ENCODE measurements at places on chromosomes 1 and 21.

- DNase-seq: no peak
Measured at GRCh38 chr1:59561796-59562195, 253.0 kb upstream of the HOOK1 start.

DNA sequence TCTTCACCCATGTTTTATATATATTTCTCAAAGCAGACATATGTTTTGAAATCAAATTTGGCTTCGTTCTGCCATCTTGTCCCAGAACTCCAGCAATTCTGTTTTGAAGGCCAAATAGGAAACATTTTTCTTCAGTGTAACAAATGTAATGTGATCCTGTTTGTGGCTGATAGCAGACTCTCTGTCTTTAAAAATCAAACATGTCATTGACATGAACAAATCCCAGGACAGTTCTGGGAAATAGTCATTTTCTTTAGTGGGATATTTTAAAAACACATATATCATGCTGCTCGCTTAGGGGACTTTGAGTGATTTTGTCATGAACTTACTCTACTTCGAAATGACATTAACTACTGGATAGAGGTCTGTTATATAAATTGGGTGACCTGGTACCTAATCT is 51.4 kb downstream of the HMCN1 start:
- no peak for DNase-seq

DNA sequence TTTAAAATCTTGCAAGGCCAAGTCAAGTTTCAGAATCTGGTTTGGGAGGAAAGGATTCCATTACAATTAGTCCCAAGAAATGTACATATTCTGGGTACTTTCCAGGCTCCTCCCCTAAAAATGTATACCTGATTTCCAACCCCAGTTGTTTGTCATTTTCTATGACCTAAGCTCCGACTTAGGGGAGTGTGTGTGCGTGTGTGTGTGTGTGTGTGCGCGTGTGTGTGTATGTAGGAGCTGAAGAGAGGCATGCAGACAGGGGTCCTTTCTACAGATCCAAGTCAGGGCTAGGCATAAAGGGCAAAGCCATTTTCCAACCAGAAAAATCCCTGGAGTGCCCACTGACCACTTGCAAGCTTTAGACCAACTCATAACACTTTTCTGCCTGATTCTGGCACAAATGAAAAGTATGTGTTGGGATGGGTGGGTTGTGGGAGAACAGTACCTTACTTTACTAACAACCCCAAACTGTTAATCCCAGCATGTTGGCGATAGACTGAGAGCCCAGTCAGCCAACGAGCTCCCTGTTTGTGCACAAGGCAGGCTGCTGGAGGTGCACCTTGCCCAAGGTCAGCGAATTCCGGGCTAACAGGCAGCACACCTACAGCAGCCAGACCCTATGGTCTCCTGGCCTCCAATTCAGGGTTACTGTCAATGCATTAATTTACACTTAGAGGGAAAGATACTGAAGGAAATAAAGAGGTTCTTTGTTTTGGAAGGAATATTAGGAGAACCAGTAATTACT is 1.7 kb downstream of the TRABD2B start:
- no peak for DNase-seq

- DNase-seq: no peak
Measured at GRCh38 chr21:39346671-39347331, 2.1 kb downstream of the HMGN1 start.

DNA sequence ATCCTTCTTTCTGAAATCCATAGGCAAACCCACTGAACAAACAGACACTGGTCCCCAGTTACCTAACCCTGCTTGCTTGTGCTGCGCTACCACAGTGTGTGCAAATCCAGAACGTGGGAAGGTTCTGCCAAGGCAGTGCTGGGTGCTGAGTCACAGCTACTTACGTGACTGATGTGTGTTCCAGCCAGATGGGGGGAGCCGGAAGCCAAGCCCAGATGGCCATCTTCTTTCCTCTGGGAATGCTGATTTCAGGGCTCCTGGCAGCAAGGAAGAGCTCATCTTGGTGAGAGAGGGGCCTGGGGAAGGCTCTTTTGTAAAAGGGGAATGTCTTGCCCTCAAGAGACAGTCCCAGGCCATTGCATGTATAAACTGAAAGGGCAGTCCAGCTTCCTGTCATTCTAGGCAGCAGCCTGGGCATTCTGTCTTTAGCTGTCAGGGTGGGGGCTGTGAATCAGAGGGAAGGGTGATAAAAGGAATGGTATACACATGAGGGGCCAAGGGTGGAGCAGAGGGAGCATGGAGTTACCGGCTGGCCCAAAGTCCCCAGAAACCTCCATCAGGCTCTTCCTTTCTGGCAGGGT is 54.1 kb downstream of the CD46 start:
- no peak for DNase-seq

DNA sequence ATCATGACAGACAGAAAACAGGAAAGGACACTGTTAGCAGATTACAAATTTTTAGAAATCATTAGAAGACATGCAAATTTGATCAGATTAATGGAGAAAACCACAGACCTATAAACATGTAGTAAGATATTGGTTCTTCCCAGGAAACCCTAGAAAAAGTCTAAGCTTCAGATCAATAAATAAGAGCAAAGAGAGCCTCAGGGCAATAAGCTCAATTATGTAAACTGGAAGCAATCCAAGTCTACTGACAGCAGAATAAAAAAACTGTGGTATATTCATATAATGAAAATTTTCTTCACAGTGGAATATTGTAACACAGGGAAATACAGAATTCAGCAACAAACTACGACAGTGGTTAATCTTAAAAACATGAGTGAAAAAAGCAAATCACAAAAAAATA is 36.3 kb downstream of the NRDC start:
- no peak for DNase-seq

- no peak for DNase-seq
Measured at GRCh38 chr1:112264553-112264952, 131.5 kb upstream of the CTTNBP2NL start.

DNA sequence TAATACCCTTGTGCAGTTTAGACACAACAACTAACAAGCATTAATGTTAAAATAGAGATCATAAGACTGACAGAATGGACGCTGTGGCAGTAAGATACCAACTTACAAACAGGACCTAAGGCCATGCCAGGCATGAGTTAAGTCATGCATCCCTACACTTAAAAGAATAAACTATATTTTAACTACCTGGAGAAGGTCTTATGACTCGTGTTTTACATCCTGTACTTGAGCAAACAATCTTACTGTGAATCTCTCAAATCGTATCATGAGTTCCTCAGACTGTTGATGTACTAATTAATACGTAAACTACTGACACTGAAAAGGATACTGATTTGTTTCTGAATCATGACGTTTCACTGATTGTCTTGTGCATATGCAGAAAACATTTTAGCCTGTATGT is 2.0 kb upstream of the RSPH1 start:
- no peak for DNase-seq

DNA sequence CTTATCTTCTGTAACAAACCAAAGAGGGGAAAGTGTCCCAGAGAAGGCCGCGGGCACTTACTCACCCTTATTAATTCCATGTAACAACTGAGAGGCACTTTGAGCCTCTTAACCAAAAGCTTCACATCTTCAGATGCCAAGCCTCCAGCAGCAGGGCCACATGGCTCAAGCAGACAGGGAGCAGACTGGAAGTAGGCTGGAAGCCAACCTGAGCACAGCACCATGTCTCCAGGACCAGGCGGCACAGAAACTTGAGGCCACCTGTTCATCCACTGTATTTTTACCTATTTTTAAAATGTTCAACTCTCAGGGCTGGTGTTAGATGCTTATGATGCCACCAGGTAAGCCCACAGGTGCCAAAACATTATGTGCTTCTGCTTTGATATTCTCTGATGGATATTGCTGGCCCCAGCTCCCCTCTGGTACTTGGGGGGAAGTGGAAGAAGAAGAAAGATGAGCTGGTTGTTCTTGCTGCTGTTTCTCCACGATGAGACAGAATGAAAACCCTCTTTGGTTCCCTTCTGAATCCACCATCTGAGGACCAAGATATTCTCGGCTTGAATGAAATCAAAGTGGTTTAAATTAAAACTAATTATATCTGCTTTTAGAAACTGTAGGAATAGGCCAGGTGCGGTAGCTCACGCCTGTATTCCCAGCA is 30.6 kb upstream of the SDE2 start:
- no peak for DNase-seq

GRCh38 chr21:25657140-25657539 is 18.1 kb downstream of the JAM2 start:
- DNase-seq: no peak

DNA sequence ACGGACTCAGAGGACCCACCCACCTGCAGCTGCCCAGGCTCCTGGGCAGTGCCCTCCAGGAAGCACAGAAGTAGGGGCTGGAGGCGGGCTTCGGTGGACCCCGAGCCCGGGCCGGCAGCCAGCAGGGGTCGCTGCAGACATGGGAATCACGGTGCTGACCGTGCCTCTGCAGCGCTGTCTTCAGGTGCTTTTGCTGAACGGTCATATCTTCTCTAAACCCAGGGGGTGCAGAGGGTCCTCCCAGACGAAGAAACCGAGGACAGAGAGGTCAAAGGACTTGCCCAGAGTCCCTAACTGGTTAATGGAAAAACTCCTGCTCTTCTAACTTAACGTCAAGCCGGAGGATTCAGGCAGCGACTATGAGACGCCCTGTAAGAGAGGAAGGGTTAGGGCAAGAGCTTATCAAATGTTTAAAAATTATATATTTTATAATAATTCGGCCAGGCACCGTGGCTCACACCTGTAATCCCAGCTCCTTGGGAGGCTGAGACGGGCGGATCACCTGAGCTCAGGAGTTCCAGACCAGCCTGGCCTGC is 21.5 kb upstream of the LEFTY2 start:
- DNase-seq: peak; percentile 29

DNA sequence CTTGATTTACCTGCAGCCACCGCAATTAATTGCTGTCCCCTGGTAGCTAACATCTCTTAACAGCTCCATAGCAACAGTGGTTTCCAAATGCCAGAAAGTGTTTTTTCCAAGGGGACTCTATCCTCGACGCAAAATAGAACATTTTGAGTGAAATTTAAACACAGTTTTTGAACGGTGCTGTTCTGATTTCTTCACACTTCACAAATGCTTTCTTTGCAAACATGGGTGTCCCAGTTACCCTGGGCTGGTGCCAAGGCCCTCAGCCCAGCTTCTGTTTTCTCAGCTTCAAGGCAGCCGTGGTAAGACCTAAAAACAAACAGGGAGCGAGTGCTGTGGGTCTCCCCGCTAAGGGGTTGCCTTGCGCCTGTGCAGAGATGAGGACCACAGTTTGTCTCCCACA is 147.3 kb upstream of the VAMP3 start:
- DNase-seq: no peak

GRCh38 chr1:45303520-45304310 is 23.0 kb upstream of the HPDL start:
- peak; percentile 97 for DNase-seq

DNA sequence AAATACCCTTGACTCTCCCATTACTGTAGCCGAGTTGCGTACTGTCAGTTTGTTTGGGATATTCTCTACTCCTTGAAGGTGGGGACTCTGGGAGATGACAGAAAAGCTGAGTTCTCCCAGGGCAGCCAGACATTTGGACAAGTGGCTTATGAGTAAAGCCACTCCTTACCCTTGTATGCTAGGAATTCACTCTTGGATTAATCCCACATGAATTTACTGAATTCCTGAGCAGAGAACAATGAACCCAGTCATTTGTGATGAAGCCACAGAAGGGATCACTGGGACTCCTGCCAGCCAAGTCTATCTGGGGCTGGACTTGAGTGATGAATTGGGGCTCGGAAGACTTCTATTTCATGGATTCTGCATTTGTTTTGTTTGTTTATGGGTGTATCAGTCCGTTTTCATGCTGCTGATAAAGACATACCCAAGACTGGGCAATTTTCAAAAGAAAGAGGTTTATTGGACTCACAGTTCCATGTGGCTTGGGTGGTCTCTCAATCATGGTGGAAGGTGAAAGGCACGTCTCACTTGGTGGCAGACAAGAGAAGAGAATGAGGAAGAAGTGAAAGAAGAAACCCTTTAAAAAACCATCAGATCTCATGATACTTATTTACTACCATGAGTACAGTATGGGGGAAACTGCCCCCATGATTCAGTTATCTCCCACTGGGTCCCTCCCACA is 25.1 kb downstream of the C1orf116 start:
- no peak for DNase-seq

Measured in activated effector memory CD4-positive, alpha-beta T cell treated with Interleukin-2 at 50 U/mL for 16 hours (primary cell).